ENCODE measurements at places on chromosomes 1 and 21.
A peak's percentile ranks its signal among the peaks of the same experiment; 100 is the strongest.

DNA sequence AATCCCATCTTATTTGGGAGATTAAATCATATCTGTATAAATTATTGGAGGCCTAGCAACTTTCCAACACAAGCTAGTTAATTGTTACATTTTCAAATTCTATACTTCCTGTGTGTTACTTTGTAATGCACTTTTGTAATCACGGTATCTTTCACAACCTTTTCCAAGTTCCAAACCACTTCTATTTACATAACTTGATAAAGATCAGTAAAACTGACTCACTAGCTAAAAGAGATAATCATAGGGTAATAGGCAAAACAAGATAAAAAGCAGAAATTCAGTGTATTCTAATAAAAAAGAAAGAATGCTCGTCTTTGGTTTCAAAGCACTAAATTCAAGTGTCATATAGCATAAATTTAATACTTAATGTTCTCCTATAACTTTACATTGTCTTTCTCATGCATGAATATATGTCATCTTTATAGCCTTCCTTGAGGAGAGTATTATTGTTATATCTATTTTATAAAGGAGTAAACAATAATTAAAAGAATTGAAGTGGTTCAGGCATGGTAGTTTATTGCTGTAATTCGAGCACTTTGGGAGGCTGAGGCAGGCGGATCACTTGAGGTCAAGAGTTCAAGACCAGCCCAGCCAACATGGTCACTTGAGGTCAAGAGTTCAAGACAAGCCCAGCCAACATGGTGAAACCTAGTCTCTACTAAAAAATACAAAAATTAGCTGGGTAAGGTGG, 66.4 kb downstream of the RGS13 start:
- no peak for DNase-seq

DNA sequence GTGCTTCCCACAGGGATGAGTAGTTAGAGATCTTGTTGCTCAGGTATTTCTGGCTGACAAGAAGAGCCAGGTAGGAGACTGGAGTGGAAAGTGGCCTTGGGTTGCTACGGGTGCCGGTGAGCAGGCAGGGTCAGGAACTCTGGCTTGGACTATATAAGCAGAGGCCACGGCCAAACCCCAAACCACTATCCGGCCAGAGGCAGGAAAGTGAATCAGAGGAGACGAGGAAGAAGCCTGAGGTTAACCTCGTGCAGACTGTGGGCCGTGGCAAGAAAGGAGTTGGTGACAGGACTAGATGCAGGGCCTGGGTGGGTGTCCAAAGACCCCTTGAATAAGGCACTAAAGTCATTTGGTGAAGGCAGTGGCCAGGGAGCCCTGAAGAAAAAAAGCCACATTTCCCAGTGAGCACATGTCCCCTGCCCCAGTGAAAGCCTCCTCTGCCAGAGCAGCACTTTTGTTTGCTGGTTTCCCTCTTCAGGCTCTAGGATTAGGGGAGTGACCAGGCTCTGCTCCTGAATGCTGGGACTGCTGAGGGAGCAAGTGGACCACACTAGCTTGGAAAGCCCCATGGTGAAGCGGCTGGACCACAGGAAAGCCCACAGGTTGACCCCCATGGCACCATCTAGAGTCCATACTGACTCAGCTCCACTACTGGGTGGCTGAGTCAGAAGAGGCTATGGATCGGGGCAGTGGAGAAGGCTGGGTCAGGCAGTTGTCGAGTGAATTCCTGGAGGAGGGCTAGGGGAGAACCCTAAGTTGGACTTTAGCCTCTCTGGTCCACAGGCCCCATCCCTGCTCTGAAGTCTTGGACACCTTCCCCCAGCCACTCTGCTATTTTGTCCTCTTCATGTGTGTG, 23.4 kb downstream of the CSF1 start:
- DNase-seq = no peak

DNA sequence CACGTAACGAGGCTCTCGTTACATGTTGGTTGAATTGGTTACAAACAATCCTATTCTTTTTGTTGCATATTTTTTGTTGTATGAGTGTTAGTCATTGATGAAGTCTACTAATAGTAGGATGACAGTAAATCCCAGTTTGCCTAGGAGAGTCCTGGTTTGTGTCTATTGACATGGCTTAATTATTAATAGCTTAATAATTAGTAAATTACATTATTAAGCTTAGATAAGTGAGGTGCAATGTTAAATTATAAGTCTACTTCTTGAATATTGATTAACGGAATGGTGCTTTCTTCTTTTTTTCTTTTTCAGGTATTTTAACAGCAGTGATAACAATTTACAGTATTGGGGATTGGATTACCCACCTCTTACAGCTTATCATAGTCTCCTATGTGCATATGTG, 34.5 kb downstream of the ALG6 start:
- no peak for DNase-seq

- no peak for DNase-seq
Observed at GRCh38 chr1:213389061-213389581, 338.1 kb downstream of the RPS6KC1 start.

DNA sequence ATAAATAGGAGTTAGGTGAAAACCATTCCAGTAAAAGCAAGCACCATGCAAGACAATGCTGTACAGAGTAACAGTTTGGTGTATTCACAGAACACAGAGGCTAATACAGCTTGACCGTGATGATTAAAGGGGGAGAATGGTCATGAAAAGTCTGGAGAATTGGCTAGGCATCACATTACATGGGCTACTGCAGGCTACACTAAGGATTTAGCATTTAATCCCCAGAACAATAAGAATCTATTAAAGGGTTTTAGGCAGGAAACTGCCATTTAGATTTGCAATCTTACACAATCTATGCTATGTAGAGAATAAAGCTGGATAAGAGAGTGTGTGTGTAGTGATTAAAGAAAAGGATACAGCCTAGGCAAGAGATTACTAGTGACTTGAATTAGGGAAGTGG, 30.6 kb downstream of the HFM1 start:
- no peak for DNase-seq

GRCh38 chr1:78722521-78722920, 72.9 kb downstream of the IFI44 start:
- no peak for DNase-seq

DNA sequence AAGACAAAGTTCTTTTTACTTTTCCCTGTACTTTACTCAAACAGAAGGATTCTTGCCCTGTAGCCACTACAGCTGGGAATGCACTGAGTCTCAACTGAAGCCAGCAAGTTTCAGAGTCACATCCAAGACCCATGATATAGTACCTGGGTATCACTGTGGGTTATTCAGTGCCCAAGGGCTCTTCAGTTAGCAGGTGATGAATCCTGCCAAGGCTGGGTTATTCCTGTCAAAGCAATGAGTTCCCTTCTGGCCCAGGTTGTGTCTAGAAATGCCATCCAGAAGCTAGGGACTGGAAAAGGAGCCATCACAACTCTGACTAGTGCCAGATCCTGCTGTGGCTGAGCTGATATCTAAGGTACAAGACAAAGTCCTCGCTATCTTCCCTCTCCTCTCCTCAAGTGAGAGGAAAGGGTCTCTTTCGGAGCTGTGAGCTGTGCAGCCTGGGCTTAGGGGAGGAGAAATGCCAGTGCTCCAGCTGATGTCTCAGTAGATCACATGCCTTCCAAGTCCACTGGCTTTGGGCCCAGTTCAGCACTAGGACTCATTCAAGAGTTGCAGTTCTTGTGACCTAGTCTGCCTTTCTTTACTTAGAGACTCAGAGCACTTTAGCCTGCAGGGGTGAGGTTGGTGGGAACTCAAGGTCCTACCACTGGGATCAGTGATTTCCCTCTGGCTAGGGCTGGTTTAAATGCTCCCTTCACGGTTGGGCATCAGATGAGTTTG, 369.4 kb downstream of the TBX15 start:
- DNase-seq = no peak

DNA sequence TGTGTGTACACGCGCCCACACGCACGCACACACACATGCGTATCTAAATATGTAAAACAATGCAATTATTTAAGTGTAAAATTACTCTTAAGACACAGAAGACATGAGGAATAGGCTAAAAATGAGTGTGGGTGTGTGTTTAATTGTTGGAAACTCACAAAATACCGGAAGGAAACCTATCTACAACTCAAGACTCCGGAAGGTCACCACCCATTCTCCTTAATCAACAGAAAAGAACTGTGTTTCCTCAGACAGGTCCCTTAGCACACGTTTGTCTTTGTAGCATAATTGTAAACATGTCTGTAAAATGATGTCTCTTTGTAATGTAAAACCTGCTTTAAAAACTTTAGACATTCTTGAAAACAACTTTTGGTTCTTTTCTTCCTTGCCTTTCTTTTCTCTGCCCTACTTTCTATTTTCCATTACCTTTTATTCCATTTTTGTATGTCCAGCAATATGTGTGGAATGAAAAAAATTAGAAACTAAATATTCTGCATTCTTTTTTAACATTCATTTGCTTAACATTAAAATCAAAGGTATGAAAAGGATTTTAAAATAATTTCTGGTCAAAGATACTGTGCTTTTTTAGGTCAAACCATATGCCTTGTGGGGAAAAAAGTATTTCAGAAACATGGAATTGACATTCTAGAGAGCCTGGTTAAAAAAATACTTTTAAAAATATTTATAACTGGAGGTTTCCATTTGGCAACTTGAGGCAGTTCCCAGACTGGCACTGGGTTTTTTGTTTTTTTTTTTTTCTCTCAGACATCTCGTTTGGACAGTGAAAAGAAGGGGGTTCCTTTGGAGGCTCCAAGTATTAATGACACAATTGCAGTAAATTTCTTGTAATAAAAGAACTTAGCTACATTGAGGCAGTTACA, 46.2 kb downstream of the ATP5PF start:
- DNase-seq = no peak

DNA sequence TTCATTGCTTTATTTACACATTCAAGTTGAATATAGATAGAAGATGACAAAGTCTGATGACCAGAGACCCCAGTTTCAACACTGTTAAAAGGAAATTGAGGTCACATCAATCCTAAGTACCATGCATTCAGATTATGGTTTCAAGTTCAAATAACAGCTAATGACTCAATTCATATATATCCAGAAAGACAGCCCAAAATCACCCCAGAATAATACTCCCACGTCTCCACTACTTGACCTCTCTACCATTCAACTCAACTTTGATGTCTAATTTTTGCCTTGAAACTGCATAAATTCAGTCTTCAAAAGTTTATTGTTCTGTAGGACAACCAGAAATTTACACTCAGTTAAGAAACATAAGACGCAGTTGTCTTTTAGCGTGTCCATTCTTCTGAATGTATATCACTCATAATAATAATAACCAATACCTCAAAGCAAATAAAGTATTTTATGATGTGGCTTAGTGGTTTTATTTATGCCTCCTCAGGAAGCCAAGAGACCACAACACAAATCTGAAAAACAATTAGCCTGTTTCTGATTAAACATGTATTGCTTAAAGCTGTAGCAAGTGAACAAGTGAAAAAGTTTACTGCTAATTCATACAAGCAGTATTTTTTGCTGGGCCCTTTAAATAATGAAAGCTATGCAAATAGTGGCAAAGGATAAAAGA, 569.0 kb downstream of the LTN1 start:
- no peak for DNase-seq

- DNase-seq = no peak
Observed at GRCh38 chr21:42212266-42212665, 6.7 kb upstream of the ABCG1 start.

GRCh38 chr1:78155121-78155520, 109.4 kb downstream of the GIPC2 start:
- no peak for DNase-seq

DNA sequence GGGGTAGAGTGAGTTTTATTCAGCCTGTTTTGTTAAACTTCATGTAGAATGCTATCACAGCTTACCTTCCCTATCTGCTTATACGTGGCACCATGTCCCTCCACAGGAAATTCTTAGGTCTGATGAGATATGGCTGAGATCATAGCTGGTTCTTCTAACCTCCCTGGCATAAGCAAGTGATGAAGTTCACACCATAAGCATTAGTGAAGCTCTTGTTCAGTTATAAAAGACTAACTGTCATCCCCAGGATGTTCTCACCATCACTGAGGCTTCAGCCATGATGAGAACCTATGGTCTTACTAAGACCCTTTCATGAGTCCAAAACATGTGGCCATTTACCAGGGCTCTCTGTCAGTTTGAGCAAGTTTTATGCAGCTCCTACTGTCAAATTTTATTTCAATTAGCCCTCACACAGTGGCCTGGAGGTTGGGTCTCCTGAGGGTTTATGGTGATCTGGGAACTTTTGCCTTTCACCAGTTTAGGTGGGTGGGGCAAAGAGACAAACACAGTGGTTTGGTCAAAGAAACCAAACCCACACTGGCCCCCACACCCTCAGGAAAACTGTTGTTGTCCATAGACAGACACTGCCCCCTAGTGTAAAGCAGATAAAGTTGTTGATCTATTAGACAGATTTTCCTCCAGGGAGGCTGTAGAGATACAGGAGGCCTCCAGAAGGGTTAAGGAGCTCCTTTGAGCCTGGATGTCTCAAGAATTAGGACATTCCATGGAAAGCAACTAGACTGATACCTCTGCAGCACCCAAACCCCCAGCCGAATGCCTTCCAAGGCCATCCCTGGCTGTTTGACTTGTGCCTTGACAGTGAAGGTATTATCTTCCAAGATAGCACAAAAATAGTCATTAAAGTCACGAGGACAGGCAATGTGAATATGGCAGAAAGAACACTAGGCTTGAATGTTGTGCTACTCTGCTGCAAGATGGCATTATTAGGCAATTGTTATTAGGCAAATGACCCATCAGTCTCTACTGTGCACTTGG, 5.0 kb downstream of the SLC22A15 start:
- DNase-seq = peak; percentile 10

GRCh38 chr1:12100071-12100470, 37.0 kb downstream of the TNFRSF8 start:
- DNase-seq = no peak

DNA sequence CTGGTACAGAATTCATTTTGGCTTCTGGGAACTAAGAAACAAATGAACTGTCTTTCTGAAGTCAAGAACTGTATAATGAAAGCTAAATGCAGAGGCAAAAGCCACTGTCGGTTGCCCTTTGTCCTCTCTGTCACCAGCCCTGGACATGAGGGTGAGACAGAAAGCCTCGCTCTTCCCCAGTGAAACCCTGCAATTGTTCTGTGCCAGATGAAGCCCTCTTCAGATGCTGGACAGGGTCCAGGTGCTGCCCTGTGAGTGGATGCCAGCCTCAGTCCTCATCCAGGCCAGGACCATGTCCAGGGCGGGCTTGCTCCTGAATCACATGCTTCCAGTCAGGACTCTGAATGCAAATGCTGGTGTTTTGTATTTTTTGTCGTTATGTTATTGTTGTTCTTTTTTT, 138.7 kb downstream of the RUNX1 start:
- DNase-seq = no peak

- peak; percentile 39 for DNase-seq
Observed at GRCh38 chr1:179080866-179081686, 794 bp upstream of the TOR3A start.

DNA sequence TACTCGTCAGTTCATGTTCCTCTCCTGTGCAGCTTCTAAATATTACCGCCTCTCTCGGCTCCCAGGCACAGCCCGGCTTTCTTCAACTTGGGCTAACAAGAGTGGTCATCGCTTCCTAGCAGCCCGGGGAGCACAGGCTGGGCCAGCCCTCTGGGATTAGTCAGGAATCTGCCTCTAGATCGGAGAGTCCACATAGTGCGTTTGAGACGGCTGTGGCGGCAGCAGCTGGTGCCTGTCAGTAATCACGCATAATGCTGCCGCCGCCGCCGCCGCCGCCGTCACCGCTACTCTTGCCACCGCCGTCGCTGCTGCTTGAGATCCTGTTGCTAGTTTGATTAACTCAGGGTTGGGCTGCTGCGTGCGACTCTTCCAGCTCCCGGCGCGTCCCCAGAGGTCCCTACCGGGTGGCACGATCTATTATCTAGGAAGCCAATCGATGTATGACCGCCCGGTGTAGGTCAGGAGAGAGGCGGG, at the start of gene RXRG:
TSS of gene RXRG (minus strand) at position 230 of the 474 bp plus-strand sequence. CDS start 233 bp downstream, outside the sequence.
- DNase-seq = no peak

Data from stimulated activated CD4-positive, alpha-beta T cell treated with anti-CD3 and anti-CD28 coated beads, Interleukin-4, amount 100 ng/mL, for 24 hours (primary cell).